ENCODE measurements at places on chromosomes 1 and 21.
A peak's percentile ranks its signal among the peaks of the same experiment; 100 is the strongest.

- no peak for DNase-seq
Measured at GRCh38 chr1:237786066-237786719, 104.5 kb downstream of the ZP4 start.

DNA sequence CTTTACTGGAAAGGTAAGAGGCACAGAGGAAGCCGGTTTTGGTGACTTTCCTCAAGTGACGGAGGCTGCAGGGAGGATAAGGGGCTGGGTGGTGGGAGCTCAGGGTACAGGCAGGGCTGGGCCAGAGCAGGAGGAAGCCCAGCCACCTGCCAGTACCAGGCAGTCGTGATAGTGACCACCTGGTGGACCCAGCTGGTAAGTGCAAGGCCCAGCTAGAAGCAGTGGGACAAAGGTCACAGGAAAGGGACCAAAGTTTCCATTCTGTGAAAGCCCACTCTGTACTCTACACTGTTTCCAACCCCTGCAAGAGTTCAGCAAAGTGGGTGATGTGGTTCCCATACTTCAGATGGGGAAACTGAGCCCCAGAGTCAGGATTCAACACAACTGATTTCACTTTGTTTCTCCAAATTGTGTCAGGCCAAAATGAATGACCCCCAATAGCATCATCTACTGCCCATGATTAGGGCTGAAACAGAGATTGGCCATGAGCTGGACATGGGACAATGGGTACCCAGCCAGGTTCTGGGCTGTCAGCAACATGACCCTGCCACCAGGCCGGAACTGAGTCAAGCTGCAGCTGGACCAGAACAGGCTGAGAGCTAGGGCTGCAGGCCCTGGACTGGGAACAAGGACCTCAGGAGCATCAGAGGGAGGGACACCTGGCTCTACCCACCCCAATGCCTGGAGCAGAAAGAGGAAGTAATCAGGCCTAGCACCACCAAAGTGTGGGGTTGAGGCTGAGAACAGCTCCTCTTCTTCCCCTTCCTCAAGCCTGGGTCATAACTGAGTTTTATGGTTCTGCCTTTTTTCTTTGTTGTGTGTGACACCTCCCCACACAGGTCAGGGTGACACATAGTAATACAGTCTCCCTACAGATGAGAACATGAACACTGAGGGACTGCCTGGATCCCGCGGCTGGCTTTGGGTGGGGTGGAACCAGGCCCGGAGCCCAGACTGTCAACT lies 50.2 kb downstream of the KCNN3 start:
- no peak for DNase-seq

DNA sequence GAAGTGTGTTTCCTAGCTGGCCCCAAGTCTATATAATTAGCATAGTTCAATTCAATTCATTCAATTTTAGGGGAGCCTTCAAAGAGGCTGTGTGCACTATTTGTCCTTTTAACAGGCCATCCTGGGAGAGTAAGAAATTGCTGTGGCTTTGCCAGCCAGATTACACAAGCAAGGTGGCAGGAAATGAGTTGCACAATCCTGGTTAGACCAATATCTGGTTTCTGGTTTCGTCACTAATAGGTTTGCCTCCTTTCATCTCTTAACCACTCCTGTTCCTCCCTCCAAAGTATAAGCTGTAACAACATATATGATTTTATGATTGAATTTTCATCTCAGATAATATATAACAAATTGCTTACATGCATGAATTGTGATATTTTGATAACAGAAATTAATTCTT lies 84.1 kb upstream of the NEGR1 start:
- no peak for DNase-seq

DNA sequence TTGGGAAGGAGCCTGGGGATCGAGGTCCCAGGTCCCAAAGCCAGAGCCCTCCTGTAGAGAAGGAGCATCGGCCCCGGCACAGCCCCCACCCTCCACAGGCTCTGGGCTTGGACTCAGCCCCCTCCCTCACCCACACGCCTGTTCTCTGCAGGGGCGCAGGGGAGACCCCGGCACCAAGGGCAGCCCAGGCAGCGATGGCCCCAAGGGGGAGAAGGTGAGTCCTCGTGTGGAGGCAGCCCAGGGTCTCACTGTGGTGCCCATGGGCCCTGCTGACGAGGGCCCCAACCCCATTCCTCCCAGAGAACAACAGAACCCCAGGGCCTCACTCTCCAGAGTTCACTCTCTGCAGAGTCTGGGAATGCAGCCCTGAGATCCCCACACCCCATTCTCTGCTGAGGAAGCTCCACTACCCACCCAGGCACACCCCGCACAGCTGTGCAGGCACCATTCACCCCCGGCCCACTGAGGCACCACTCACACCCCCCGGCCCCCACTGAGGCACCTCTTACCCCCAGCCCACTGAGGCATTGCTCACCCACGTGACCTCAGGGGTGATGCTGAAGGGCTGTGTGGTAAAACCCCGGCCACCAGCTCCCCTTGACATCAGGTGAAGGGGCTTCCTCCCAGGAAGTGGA lies 21.8 kb downstream of the COL6A2 start:
- no peak for DNase-seq

- peak; percentile 54 for DNase-seq
Measured at GRCh38 chr1:65812065-65812464, 19.4 kb downstream of the PDE4B start.

DNA sequence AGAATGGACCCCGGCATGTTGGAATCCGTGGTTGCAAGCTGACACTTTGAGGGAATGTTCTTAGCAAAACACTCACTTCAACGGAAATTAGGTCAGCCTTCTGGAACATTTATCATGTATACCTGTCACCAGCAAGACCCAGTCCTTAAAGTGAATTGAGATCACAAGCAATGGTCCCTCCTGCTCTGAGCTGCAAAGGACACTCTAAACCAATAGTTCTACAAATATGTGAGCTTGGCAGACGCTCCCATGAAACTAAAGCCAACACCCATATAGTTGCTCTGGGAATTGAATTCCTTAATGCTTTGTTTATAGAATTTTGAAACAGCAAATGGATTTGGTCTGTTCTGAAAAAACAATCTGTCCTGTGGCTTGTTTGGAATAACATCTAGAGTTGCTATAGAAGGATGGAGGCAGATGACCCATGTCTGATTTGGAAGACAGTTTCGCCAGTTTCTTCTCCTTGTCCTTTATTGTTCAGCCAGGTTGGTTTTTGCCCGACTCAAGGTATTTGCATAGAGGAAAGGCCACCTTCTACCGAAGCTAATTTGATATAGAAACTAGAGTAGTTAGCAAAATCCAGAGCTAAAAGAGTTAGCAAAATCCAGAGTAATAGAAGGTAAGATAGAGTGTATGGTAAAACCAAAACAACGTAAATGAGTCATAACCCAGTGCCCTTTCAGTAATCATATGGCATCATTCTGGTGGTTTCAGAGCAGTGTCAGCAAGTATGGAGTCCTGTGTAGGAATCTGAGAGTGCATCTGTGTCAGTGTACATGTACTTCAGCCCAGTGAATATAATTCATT lies 236.2 kb downstream of the NFIA start:
- no peak for DNase-seq

DNA sequence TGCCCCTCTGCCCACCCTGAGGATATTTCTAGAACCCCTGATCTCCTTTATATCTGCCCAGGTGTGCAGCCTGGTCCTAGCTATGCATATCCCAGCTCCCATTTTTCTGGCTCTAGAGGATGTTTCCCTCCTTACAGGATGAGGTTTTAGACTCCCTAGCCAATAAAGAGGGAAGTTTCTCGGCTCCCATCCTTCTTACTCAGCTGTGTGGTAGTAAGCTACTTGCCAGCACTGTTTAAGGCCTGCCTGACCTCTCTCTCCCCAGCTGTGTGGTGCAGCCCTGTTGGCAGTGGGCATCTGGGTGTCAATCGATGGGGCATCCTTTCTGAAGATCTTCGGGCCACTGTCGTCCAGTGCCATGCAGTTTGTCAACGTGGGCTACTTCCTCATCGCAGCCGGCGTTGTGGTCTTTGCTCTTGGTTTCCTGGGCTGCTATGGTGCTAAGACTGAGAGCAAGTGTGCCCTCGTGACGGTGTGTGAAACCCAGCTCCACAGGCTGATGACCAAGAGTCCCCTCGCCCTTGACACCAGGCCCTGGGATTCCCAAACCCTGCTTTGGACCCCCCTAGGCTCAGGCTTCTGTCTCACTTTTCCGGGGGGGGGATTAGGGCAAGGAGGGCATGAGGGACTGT lies 7.8 kb upstream of the P3R3URF start:
- no peak for DNase-seq

DNA sequence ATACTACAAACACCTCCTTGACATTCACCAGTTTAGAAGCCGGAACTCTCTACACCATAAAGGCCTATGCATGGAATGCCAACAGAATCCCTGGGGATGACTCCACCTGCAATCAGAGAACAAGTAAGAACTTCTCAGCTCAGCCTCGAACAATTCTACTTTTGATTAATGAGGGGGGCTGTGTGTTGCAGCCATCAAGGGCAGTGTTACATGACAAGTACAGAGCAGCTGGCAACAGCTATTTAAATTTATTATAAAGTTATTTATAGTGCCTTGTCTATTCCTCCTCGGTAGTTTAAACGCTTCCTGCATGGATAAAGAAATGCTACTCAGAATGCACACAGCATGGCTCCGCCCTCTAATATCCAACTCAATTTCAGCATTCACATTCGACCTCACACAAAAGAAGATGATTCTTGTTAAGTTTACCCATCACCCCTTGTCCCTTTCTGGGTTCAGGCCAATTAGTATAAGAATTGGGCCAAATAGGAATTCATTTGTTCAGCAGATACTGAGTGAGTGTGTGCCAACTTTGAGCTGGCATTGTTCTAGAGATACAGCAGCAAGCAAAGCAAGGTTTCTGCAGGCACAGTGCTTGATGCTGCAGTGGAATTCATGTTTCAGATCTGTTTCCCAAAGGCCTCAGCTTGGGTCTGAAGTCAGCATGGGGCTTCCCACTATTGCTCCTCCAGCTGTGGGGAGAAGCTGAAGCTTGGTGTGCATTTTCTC lies 6.4 kb downstream of the FNDC7 start:
- no peak for DNase-seq

DNA sequence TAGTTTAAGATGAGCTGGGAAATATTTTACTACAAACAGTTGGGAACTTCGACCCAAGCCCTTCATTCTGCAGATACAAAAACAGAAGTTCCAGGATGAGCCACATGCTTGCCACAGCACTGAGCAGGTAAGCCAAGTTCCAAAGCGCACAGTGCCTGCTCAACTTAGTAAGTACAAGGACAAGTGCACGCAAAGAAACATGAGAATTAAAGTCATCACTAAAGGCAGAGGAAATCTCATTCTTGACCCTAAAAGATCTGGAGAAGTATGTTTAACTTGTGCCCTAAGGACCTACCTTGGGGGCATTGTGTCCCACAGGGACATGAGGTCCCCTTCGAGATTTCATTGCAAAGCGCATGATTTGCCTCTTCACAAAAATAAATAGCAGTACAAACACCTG lies 1.2 kb upstream of the UBAP2L start:
- no peak for DNase-seq

DNA sequence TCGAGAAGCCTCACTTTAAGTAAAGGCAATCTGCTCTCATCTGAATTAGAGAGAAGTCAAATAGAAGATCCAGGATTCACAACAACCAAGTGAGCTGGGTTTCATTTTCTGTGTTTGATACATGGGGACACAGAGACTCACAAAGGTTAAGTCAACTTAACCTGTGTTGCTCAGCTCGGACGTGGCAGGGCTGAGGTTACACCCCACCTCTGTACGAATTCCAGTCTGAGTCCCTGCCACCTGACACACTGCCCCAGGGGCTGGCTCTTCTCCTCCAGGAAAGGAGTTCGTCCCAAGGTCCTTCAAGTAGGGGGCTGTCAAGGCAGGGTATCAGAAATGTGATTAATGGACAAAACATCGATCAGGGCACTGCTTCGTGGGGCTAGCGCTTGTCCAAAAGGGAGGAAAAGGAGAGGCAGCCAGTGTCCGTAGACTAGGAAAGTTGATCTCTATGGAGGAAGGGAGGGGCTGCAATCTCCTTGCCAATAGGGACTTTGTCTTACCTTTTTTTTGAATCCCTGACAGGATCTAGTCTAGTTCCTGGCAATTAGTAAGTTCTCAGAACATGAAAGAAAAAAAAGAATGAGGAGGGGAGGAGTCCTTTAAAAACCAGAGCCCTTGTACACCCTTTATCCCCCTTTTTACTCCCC lies 116.4 kb downstream of the CNIH3 start:
- DNase-seq, result no peak

DNA sequence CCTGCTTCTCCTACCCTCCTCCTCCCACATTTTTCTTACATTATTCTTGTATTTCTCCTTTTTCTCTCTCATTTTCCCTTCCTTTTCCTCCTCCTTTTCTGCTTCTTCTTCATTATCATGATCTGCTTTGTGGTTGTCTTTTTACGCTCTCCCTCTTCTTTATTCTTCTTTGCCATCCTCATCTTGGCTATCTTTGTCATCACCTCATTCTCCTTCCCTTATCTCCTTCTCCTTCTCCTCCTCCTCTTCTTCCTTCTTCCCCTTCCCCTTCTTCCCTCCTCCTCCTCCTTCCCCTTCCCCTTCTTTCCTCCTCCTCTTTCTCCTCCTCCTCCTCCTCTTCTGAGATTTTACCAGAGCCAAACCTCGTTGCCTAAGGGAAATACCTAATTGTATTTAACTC lies 30.5 kb downstream of the RNF187 start:
- no peak for DNase-seq

- DNase-seq, result no peak
Measured at GRCh38 chr1:94549706-94550105, 8.1 kb upstream of the F3 start.

DNA sequence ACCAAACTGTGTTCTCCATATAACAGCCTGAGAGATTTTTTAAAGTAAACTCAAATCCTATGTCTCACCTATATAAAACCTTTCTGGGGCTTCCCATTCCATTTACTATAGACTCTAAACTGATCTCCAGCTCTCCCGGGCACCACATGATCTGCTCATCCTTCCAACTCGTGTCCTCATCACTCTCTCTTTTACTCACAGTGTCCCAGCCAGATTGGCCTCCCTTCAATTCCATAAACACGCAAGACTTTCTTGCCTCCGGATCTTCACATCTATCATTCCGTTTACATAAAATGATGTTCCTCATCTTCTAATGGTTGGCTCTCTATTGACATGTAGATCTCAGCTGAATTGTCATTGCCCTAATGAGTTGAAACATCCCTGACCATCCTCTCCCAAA lies 59.4 kb downstream of the ZNF697 start:
- no peak for DNase-seq

DNA sequence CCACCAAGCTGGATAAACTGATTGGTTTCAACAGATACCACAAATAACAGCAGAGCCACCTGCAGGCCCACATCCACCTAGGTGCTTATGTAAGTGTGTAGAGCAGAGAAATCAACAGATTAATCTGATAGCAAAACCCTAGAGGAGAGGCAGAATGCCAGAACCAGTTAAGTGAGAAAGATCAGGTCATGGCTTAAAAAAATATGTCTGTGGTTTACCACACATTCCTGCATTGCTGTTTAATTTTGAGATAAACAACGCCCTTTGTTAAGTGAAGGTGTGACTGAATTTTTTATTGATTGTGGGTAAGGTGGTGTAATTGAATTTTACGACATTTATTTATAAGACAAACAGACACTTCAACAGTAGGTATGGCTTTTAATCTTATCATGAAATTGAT lies 21.2 kb downstream of the CRNN start:
- DNase-seq, result no peak

- peak; percentile 86 for DNase-seq
Measured at GRCh38 chr1:1200876-1201810, 5.2 kb downstream of the TNFRSF18 start.

All from activated T-cell treated with anti-CD3 and anti-CD28 coated beads for 24 hours (primary cell).